Lung (tissue), 17 donors: ENCODE measurements at places on chromosomes 3 and 15.
A peak's percentile ranks its signal among the peaks of the same experiment; 100 is the strongest.

GRCh38 chr3:73321286-73321999 lies 260.0 kb downstream of the EBLN2 start:
- DNase-seq = no peak

- DNase-seq = peak; percentile 51
Measured at GRCh38 chr3:152466784-152467183, 198.1 kb downstream of the MBNL1 start.

DNA sequence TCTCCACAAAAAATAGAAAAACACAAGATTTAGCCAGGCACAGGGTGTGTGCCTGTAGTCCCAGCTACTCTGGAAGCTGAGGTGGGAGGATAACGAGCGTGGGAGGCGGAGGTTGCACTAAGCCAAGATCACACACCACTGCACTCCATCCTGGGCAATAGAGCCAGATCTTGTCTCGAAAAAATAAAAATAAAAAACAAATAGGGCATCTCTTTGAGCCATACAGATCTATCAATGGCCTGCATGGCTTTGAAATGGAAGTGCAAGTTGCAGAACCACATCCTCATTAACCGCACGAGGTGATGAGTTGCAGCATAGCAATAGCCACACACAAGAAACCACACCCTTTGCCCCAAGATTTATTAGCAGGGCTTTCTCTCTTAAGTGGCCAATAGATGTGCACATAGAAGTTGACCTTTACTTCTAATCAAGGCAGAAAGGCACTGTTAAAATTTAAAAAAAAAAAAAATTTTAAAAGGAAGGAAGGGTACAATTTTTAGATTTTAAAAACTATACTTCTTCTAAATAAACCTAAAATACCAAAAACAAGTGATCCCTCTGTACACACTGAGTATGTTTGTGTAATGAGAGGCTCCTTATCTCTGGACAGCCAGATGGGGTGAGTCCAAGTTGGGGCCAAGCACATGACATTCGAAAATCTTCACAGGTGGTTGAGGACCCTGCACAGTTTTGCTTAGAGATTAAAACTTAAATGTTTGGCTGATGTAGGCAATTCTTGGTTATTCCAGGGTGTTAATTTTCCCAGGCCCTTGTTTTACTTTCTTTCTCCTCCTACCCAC lies 53.4 kb downstream of the FILIP1L start:
- DNase-seq = no peak

- DNase-seq = no peak
Measured at GRCh38 chr3:185115371-185115770, 37.5 kb downstream of the C3orf70 start.

- no peak for DNase-seq
Measured at GRCh38 chr15:101810876-101811275, 1.1 kb upstream of the OR4F15 start.

DNA sequence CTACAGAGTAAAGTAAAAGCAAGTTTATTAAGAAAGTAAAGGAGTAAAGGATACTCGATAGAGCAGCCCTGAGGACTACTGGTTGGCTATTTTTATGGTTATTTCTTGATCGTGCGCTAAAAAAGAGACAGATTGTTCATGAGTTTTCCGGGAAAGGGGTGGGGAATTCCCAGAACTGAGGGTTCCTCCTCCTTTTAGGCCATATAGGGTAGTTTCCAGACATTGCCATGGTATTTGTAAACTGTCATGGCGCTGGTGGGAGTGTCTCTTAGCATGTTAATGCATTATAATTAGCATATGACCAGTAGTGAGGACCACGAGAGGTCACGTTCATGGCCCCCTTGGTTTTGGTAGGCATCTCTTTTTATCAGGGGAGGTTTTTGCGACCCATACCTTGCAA lies 213.1 kb downstream of the OSBPL10 start:
- DNase-seq = no peak

DNA sequence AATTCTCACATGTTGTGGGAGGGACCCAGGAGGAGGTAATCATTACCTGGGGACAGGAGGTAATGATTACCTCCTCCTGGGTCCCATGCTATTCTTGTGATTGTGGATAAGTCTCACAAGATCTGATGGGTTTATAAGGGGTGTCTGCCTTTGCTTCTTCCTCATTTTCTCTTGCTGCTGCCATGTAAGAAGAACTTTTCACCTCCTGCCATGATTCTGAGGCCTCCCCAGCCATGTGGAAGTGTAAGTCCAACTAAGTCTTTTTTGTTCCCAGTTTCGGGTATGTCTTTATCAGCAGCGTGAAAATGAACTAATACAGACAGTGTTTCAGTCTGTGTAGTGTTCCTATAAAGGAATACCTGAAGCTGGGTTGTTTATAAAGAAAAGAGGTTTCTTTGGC lies 13.1 kb upstream of the KCTD6 start:
- no peak for DNase-seq

DNA sequence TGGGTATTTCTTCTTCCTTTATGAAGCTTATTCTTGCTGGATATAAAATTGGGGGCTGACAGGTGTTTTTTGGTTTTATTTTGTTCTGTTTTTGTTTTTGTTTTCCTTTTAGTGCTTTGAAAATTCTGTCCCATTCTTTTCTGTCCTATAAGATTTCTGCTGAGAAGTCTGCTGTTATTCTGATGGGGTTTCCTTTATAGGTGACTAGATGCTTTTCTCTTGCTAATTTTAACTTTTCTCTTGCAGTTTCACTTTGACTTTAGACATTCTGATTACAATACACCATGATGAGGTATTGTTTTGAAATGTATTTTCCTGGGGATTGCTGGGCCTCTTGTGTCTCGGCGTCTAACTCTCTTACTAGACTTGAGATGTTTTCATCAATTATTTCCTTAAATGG lies 22.8 kb downstream of the TTC14 start:
- no peak for DNase-seq

- no peak for DNase-seq
Measured at GRCh38 chr3:81823882-81824395, 62.5 kb upstream of the GBE1 start.

DNA sequence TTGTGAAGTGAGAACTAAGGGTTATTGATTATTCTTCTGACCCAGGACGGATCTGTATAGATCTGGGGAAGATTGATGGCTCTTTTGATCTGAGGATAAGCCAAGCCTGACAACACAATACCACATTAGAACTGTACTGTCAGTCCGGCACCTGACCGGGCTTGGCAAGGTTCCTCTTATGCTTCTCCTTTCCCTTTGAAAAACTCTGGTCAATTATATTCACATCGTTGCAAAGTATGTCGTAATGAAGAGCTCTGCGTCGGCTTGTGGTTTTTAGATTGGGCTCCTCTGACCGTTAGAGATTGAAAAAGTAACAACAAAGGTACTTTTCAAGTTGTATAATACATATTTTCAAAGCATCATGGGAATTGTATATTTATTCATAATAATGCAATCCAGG lies 389.8 kb downstream of the NR2F2 start:
- DNase-seq = no peak

DNA sequence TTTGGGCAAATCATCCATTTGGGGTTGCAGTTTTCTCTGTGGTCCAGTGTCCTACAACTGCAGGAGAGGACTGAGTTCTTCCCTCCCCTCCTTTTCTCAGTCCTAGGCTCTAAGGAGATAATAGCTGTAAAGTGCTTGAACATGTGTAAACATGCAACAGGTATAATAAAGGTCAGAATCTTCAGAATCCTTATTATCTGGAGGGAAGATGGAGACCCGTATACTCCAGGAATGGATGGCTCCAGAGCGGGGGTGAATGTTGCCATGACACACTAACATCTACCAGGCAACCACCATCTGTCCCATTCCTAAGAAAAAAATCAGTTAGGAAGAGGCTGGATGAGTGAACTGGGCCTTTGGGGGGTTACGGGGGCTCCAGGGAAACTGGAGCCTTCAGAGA lies 39.7 kb upstream of the GLCE start:
- DNase-seq = no peak

GRCh38 chr3:99843590-99844258 lies 26.1 kb downstream of the CMSS1 start:
- DNase-seq = peak; percentile 60

DNA sequence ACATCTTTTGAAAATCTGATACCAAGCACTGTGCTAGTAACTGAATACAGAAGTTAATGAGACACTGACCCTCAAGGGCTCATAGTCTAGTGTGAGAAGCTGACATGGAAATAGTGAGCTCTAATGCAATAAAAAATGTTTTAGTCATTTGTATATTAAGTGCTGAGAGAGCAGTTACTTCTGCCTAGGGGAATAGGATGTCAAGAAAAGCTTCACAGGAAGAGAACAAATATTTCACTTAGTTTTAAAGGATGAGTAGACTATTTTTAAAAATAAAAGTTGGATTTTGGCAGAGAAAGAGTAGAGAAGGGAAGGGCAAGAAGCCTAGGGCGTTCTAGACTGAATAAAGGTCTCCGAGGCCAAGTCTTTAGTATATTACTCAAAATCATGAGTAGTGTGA lies 158.4 kb downstream of the ATG7 start:
- DNase-seq = peak; percentile 63

GRCh38 chr3:131895766-131896165 lies 139.0 kb downstream of the CPNE4 start:
- no peak for DNase-seq

DNA sequence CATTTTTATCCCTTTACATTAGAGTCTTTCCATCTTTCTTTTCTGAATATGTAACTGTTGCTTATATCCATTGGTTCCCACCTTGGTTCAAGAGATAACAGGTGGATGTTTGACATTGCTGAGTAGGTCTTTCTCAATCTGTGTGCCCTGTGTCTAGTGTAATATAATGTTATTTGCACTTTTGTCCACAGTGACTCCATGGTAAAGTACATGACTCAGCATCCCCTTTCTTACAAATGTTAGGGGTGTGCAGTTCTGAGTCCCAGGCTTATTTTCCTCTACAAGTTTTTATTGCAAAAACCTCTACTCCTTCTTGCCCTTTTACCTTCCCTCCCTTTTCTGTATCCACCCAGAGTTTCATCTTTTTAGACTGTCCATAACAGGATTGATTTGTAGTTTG lies 116.5 kb downstream of the RSRC1 start:
- DNase-seq = no peak
